Fibroblast of lung (primary cell): ENCODE measurements at places on chromosomes 1 and 21.

GRCh38 chr1:224082146-224082545 is 31.8 kb upstream of the FBXO28 start:
- peak; percentile 81 for DNase-seq

DNA sequence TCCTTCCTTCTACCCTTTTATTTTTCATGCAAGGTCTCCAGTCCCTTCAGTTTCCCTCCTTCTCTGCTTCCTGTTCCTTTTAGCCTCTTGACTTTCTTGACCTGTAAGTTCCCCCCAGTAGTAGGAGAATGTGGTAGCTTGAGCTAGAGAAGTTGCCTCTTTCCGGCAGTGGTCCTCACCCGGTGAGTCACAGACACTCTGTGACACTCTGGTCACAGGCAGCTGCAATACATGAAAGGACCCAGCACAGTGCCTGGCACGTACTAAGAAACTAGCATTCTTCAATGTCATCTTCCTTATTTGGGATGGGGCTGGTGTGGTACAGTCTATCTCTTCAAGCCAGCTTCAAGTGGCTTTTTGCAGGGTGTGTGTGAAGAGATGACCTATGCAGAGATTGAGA is 16.0 kb downstream of the PFKFB2 start:
- DNase-seq = no peak

GRCh38 chr1:225825078-225825477 is 15.2 kb downstream of the EPHX1 start:
- DNase-seq = no peak

GRCh38 chr1:100290291-100290690 is 24.3 kb downstream of the RTCA start:
- DNase-seq = no peak

DNA sequence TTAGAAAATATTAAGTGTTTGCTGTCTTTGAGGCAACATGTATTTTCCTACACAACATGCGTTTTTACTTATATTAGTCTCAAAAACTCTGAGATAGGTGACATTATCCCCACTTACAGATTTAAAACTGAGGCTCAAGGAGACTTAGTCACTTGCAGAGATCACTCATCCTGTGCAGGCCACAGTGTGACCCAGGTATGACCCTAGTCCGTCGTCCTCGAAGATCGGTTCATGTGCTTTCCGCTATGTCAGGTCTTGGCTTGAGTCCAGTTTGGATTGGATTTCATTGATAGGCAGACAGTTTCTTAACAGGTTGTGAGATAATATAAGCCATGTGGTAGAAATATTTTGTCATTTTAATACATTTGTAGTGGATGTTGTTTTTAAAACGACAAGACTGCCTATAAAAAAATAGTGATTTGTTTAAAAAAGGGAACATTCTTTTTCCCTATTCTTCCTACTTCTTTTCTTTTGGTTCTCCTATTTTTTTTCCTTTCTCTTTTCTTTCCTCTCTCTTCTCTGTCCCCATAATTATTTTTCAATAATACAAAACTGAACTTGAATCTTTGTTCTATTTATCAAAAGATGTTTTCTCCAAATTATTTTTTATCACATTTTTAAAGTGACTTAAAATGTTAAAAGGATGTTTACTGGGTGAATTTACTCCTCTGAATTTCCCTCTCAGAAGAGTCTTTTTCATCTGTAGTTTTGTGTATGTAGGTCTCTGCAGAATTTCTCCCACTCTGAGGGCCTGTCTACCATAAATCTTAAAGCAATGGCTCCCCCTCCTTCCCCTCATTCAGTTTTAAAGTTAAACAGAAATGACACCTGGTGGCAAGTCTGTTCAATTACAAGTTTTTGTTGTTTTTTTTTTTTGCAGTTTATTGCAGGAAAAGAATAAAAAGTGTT is 81.8 kb downstream of the PHTF1 start:
- DNase-seq = peak; percentile 68

- DNase-seq = no peak
Measured at GRCh38 chr1:22218618-22219250, 75.8 kb upstream of the WNT4 start.

DNA sequence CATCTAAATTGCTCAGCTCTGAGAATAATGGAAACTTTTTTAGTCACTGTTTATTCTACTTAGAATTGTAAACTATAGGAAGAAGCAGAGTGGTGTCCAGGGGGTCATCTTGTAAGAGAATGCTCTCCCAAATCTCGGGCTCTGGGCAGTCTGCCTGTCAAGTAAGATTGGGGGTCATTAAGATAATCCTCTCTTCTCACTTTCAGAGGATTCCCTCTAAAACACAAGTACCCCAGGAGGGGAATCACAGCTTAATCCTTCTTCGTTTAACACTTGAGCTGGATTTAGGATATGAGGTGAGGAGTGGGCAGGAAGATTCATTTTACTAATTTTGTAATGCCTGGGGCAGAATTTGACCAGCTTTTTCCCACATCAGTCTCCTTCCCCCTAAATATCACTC is 81.2 kb downstream of the RPS6KA1 start:
- DNase-seq = no peak

DNA sequence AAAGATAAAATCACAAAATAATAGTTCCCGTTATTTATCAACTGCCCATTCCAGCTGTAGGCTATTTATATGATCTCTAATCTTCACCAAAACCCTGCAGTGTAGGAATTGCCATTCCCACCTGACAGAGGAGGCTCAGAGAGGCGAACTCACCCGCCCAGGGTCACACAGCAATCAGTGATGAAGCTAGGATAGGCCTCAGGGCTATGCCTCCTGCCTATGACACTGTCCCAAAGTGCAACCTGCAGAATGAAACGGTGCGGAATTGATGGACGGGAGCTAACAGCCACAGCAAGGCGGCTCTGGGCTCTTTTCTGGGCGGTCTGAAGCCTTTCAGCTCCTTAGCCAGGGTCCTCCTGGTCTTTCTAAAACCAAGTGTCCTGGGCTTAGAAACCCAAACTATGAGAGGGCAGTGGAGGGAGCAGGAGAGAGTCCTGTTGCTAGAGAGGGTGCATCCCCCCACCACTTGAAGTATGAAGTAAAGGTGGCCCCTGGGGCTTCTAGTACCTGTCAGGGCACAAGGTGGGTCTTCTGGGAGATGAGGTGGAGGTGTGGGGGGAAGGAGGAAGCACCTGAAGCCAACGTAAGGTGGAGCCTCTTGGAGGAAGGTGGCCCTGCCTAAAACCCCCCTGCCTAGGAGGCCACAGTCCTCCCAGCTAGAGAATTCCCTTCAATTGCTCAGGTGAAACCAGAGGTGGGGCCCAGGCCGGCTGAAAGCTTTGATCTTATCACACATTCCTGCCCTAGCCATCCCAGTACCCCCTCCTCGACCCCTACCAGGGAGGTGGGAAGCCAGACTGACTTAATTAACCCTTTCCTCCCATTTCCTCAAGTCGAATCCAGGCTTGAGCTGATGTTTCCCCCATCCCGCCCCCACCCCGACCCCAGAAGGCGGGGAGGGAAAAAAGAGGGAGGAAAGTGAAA is 14.8 kb downstream of the HSPG2 start:
- no peak for DNase-seq

- peak; percentile 91 for DNase-seq
Measured at GRCh38 chr21:45655124-45655523, 11.6 kb downstream of the PCBP3 start.

DNA sequence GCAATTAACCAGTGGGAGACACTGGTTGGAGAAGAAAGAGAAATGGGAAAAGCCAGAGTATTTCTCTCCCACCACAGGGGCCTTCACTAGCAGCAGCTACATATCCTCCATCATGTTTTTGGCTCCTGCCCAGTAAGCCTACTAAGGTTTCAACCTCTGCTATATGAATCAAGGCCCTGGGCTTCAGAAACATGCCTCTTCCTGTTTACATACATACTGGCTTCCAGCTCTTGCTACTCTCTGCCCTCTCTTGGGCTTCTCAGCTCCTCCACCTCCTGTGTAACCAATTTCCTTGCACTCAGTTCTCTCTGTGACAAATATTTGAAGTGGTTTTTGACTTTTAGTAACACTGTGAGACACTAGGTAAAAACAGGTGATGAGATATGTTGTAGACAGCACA is 80.8 kb downstream of the LRRC7 start:
- no peak for DNase-seq

DNA sequence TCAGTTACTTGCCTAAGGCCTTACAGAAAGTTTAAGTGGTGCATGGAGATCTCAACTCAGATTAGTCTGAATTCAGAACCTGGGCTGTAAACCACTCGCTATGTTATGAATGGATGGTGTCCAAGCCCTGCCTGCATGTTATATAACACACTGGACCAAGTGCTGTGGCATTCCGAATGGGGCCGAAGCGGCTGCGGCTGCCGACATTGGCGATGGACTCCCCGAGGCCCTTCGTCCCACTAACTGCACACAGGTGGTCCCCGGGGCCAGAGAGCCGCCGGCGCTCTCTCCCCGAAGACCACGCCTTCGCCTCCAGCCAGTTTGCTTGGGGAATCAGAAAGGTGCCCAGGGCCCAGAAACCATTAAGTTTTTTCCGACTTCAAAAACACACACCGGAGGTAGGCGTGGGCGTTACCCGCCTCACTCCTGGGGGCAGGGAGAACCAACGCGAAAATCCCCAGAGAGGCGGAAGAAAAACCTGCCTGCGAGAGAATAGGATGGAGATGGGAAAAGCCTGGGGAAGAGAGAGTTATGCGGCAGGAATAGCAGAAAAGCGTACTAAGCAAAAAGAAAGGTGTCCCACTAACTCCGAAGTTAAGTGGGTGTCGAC is 579 bp upstream of the TENT5C start:
- no peak for DNase-seq
